Cerebellum (tissue), 4 donors: ENCODE measurements at places on chromosomes 16 and 17. TPM values are rescaled to one million over a fixed set of nuclear protein-coding genes. Genes with fewer than 3 reads are reported as not detected.

The PIRT gene
- total RNA-seq: 7.3 TPM

The C17orf100 gene
- 2.5 TPM for total RNA-seq

The XAF1 gene
- total RNA-seq: 8.1 TPM

The CRYBA1 gene
- not detected for total RNA-seq

The CDRT15L2 gene
- total RNA-seq: not detected

GRCh38 chr16:89845417-89845816 lies 17.1 kb downstream of the SPIRE2 start:
- no peak for DNase-seq

- DNase-seq: no peak
Observed at GRCh38 chr17:49016775-49017463, 19.7 kb downstream of the IGF2BP1 start.

DNA sequence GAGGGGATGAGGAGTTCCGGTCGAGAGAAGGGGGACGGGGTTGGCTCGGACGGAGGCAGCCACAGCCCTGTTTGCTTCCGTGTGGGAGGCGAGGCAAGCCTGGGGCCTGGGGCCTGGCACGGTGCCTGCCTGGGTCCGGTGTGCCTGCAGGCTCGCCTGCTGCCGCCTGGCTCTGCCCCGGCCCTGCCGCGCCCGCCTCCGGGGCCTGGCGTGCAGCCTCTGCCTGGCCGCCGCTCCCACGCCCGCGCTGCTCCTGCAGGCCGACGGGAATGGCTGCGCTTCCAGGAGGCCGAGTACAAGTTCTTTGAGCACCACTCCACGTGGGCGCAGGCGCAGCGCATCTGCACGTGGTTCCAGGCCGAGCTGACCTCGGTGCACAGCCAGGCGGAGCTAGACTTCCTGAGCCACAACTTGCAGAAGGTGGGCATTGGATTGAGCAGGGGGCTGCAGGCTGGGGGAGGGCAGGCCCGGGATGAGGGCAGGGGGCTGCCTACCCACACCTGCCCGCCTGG lies 53.1 kb downstream of the MRC2 start:
- peak; percentile 60 for DNase-seq

GRCh38 chr17:17491546-17491988 lies 4.6 kb downstream of the RASD1 start:
- no peak for DNase-seq

- no peak for DNase-seq
Observed at GRCh38 chr16:78133919-78134318, 34.5 kb downstream of the WWOX start.

DNA sequence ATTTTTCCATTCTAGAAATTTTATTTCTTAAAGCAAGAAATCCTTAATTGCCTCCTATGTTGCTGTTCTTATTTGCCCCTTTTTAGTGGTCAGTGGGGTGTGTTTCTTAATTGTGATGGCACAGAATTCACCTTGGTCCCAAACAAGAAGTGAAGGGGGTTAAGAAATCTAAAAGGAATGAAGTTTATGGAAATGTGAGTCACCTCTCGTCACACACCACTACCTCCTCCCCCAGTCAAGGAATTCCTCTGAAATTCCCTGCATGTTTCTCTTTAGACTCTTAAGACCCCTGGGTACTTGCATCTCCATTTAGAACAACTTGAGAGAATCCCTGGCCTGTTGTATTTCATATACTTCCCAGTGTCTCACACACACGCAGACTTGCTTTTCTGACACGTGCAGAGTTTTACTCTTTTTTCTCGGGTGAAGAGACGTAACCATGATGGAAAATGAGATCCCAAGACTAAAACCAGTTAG lies 247.4 kb downstream of the PRKCA start:
- no peak for DNase-seq

DNA sequence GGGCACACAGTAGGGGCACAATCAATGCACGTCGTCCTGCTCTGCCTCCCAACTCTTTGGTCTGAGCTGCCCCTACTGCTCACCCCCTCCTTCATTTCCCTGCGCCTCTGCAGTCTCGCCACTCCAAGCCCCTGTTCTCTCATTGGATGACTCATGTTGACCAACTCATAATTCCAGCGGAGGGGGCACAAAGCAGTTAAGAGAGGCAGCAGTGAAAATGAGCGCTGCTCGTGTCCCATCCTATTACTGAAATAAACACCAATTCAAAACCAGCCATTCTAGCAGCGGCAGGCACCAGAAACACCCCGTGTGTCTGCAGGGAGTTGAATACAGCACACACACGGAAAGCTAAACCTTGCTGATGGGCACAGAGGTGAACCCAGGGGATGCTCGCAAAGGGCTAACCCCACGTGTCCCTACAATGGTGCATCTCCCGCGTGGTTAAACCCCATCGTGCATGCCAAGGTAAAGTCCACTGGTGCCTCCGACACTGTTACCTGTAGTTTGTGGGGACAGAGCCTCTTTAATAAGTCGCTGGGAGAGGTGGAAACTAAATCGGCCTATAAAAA lies 310.4 kb downstream of the XYLT1 start:
- DNase-seq: no peak

- no peak for DNase-seq
Observed at GRCh38 chr17:54760836-54761235, 139.8 kb upstream of the TOM1L1 start.

GRCh38 chr17:73989671-73990070 lies 213.8 kb upstream of the RPL38 start:
- no peak for DNase-seq

GRCh38 chr16:19274165-19274797 lies 11.2 kb upstream of the CLEC19A start:
- DNase-seq: no peak

DNA sequence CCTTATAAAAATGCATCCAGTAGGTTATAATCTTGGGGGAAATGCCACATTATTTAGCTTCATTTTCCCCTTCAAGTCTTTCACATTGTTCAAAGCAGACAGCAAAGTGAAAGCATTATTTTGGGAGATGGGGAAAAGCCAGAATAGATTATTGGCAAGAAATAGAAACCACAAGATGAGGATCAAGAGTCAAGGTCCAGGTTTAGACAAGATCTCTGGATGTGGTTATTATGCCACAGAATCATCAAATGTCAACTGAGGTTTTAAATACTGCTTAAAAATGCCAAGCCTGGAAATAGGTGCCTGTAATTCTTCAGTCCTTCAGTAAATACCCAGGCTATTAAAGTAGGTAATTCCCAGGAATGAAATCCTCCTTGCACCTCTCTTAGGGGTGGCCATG lies 65.1 kb upstream of the ALOX12 start:
- DNase-seq: no peak

GRCh38 chr16:50724306-50724705 lies 17.6 kb upstream of the CYLD start:
- DNase-seq: no peak

GRCh38 chr17:34580685-34581445 lies 1.5 kb downstream of the TMEM132E start:
- peak; percentile 58 for DNase-seq

- DNase-seq: peak; percentile 45
Observed at GRCh38 chr17:1485423-1486376, 6.8 kb downstream of the MYO1C start.

DNA sequence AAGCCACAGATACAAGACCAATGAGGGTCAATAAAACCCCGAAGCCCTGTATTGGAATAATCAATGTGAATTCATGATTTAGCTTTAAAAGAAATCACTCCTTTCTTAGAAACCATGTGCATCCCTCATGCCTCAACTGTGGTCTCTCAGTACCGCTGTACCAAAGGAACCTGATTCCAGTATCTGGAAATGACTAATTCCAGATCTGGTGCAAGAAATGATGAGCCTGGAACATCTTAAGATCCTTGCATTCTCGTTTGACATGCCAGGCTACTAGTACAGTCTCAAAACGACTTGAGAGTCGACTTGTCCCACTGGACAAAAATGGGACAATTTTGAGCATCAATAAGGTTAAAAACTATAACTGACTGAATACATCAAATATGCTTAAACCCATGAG lies 21.2 kb downstream of the USP31 start:
- no peak for DNase-seq

DNA sequence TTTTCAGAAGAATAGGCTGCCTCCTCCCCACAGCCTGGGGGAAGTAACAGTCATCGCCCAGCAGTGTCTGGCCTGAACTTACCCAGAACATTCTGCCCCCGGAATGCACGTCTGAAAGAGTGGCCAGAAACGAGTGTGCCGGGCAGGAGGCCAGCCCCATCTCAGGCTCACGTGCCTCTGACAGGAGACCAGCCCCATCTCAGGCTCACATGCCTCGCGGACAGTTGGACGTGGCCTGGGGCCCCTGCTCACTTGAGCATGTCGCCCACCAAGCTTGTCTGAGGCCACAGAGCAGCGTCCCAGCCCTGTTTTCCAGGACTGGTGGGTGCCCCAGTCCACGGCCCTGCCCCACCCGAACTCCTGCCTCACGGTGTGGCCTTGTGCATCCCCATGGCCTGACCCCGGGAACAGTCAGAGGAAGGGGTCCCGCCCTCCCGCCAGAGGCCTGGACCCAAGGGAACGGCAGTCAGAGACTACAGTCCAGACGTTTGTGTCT lies 16.3 kb upstream of the CDH15 start:
- DNase-seq: no peak

- no peak for DNase-seq
Observed at GRCh38 chr17:27512031-27512430, 55.8 kb downstream of the KSR1 start.

DNA sequence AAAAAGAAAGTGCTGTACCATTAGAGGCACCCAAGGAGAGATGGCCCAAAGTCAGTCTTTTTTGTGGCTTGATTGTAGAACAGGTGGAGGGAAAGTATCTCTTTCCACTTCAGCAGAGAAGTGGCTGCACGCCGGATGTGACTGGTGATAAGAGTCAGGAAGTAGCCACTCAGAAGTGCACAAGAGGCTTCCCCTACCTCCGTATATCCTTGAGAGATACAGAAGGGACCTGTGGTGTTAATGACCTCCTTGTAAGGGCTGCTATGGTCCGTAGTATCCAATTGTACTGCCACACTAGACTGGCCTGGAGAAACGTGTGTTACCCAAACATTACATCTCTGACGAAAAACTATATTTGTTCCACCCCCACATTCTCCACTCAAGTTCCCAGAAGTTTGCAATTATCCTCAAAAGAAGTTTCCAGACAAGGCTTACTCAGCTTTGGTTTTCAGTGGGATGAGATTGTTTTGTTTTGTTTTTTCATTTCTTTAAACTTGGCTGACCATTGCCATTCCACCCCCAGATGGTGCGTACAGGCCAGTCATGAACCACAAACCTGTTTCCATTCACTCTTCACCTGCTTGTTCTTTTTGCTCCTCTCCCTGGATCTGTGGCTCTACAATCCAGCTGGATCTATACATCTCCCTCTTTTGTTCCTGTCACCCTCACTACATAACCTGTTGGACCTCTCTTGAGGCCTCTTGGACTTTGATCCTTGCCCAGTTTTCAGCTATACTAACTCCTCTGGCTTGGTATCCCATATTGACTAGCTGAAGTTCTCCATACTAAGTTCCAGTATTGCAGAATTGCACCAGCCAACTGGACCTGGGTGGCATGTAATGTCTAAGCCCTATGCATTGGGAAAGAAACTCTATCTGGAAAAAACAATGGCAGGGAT lies 20.7 kb upstream of the MED13 start:
- no peak for DNase-seq

GRCh38 chr16:56199164-56199563 lies 7.9 kb downstream of the GNAO1 start:
- no peak for DNase-seq

DNA sequence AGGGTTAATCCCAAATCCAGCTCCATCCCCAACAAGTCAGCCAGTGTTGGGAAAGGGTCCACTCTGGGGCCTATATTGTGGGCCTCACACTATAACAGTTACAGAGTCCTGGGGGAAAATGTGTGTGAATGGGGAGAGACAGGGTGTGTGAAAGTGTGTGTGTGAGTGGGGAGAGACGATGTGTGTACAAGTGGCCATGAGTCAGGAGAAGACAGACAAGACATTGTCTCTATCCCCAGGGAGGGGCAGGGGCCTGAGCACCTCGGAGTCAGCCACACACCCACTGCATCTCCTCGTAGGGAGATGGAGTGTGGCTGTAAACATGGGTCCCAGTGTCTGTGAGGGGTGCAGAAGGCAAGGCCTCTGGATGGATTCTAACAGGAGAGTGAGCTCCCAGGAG lies 2.9 kb downstream of the CRHR1 start:
- no peak for DNase-seq

- no peak for DNase-seq
Observed at GRCh38 chr17:57945996-57946797, 9.0 kb downstream of the CUEDC1 start.

DNA sequence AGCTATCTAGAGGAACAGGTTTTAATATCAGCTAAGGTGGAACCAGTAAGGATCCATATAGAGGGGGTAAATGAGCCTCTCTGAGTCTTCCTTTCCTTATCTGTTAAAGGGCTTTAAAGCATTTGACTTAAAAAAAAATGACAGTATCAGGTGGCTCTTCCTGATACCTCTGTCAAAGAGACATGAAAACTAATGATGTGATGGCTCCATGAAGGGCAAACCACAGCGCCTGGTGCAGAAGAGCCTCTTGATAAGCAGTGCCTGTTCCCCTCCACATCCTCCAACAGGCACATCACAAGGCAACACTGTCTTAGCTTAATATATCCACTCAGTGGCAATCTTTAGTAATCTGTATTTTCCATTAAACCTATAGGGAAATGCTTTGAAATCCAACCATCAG lies 68.9 kb downstream of the USP31 start:
- no peak for DNase-seq

DNA sequence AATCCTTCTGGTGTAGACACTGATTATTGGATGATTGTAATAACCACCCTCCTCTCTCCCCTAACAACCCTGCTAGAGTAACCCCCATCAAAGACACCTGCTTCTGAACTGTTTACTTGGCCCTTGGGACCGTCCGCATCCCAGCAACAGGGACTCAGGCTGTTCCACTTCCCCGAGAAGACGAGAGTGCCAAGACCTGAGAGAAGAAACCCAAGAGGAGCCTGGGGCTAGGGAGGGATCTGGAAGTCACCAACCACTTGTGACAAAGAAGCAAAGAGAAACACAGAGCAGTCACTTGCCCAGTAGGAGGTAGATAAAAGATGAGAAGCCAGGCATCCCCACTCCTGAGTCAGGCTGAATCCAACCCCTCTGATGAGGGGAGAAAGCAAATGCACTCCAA lies 84.3 kb downstream of the CDH11 start:
- DNase-seq: no peak

DNA sequence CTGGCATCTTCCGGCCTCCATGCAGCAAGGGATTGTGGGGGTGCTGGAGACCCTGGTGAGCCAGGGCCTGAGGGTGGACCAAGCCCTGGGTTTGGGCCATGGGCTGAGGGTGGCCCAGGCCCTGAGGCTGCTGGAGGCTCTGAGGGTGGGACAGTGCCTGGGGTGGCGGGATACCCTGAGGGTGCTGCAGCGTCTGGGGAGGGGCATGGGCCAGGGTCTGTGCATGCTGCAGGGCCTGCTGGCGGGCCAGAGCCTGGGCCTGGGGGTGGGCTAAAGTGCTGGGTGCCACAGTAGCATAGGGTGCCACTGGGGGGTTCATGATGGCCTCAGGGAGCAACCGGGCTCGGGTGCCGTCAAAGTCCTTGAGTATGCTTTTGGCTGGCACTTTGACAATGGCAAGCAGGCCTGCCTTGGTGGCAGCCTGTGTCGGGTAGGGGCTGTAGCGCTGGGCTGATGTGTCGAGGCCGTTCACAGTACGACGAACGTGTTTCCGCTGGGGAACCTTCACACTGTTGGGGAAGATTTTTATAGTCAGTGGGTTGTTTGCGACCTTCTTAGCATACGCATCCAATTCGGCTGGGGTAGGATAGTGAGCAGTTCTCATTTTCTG lies 15.6 kb downstream of the TRAF4 start:
- no peak for DNase-seq

GRCh38 chr16:14310519-14310991 lies 239.4 kb downstream of the MRTFB start:
- no peak for DNase-seq
